ENCODE measurements at places on chromosomes 3 and 15.

DNA sequence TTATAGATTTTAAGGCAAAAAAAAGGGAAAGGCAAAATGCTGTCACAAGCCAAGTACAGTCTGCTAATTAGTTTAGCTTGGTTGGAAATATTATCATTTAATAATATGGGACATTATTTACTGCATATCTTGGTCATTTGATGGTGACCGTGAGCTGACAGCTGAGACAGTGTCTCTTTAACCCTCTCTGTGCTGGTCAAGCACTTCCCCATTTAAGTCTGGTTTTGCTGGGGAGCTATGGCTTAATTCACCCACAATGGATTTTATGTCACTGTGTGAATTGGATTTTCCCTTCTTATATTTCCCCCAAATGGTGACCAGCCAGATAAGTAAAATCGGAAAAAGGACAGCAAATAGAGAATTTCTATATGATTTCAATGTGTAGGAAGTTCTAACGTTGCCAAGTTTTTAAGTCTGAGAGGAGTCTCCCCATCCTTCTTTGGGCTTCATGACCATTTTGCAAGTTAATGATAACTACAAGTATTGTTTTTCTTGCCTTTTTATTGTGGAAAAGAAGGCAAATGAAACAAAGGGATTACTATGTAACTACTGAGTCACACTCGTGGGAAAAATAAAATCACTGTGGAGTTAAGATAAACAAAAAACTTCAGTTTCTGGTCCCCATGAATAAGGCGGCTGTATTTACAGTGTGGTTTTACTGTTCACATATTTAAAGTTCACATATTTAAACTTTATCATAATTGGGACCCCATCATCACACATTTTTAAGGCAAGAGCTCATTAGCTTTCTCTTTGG lies 373.5 kb downstream of the NR2F2 start:
- DNase-seq: no peak

DNA sequence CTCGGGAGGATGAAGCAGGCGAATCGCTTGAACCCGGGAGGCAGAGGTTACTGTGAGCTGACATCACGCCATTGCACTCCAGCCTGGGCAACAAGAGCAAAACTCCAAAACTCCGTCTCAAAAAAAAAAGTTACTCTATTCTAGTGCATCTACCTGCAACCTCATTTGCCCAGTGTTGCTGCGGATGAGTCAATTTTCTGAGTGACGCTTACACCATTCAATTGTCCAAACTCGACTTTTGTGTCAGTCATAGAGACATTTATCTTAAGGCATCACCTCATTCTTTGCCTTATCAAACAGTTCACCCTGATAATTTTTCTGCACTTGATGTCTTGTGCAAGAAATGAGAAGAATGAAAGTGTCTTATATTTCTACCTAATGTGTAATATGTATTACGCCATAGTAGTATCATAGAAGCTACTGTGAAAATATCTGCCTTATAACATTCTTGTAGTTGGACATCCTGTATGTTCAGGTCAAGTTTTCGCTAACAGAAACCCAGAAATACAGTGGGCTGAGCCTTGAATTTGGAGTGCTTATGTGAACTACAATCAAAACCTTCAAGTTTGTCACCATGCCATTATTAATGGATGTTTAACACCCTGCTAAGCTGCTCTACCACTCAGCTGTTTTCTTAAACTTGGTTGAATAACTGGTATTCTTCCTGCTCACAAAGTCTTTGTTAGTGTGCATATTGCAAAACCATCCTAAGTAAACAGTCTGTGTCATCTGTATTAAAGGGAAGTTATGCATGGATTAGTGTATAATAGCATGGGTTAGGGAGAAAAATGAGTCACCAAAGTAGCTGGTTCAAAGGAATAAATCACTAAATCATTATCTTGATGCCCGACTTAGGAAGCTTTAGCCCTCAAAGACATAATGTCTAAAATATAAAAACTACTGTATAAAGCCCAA lies 531.0 kb upstream of the NR2F2 start:
- no peak for DNase-seq

- no peak for DNase-seq
Measured at GRCh38 chr15:66170716-66171115, 82.8 kb downstream of the MEGF11 start.

DNA sequence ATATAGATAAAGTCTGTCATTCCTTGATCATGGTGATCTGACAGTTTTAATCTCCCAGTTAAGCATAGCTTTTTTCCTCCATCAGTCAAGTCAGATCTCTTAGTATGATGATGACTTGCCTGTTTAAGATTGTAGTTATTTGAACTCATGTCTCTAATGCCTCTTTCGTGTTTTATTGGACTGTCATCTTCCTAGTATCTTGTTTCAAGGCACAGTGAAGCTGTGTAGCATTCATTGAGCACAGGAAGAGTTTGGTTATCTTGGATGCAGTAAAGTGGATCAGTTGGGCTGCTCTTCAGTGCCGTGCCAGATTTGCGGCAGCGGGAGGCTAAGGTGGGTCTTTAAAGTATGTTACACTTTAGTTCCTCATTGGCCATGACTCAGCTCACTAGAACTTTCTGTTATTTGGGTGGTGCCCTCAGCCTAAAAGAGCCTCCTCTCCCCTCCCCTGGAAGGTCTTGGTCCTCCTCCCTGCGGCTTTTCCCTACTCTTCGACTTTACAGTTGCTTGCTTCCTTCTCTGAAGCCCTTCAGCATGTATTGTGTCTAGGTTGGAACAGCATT lies 45.7 kb upstream of the SKOR1 start:
- DNase-seq: no peak

GRCh38 chr3:52986938-52987337 lies 58.9 kb downstream of the SFMBT1 start:
- DNase-seq: no peak

DNA sequence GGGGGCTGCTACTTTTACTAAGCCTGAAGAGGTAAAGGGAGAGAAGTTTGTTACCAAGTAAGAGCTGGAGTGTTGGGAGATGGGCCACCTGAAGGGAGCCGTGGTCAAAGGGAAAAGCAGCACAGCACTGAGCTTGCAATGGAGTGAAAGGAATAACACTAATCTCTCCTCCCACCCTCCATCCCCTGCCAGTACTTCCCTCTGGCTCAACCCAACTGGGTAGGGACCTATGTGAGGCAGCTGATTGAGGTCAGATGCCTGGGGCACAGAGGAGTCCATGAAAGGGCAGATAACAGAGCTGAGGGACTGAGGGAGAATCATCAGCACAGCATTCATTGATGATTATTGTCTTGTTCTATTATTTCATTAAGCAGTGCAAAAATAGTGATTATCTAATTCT lies 212.4 kb upstream of the TBC1D5 start:
- DNase-seq: no peak

- no peak for DNase-seq
Measured at GRCh38 chr15:79396850-79397249, 35.3 kb upstream of the MINAR1 start.

- DNase-seq: no peak
Measured at GRCh38 chr15:98063871-98064270, 103.4 kb downstream of the ARRDC4 start.

DNA sequence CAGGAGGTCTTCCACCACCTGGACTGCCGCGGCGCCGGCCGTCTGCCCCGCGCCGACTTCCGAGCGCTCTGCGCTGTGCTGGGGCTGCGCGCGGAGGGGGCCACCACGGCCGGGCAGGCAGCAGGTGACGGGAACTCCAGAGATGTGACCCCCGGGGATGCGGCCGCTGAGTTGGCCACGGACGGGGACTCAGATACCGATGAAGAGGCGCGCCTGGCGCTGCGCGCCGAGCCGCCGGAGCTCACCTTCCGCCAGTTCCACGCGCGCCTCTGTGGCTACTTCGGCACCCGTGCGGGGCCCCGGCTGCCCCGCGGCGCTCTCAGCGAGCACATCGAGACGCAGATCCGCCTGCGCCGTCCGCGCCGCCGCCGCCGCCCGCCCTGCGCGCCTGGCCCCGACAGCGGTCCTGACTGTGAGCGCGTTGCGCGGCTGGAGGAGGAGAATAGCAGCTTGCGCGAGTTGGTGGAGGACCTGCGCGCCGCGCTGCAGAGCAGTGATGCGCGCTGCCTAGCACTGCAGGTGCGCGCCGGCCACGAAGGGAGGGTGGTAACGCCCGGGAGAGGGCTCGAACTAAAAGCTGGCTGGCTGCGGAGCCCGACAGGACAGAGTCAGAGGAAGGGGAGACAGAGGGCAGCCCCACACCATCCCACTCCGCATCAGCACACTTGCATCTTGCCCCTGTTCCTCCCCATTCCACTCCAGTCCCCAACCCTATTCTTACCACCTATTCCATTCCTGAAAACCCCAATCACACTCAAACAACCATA lies 885 bp downstream of the EFCC1 start:
- peak; percentile 55 for DNase-seq

DNA sequence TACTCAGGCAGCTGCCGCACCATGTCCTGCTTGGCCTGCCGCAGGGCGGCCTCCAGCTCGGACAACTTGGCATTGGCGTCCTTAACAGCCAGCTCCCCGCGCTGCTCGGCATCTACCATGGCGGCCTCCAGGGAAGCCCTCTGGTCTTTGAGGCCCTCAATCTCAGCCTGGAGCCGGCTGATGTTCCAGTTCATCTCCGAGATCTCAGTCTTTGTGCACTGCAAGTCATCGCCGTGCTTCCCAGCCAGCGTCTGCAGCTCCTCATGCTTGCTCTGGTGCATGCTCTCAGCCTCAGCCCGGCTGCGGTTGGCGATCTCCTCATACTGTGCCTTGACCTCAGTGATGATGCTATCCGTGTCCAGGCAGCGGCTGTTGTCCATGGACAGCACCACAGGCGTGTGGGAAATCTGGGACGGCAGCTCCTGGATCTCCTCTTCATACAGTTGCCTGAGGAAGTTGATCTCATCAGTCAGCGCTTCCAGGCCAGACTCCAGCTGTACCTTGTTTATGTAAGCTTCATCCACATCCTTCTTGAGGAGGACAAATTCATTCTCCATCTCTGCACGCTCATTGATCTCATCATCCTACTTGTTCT lies 15.5 kb upstream of the PSTPIP1 start:
- no peak for DNase-seq

GRCh38 chr3:5218815-5219214 lies 31.3 kb downstream of the EDEM1 start:
- no peak for DNase-seq

DNA sequence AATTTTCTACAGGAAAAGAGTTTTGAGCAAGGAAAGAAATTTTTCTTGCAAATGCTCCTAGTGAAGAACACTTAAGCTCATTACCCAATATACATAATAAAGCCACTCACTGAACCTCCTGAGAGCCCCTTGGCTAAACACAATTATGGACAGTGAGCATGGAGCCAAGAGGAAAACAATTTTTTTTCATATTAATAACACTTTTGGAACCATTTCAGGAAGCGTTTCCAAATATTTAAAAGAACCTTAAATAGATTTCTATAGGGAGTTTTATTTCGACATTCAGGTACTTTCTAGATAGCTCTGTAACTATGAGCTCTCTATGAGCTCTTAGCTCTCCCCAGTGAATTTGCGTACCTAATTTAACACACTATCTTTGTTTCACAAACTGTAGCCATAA lies 581.1 kb downstream of the ZNF385D start:
- DNase-seq: no peak

- no peak for DNase-seq
Measured at GRCh38 chr15:40239404-40239692, 485 bp downstream of the PAK6 start.

GRCh38 chr3:53320697-53321096 lies 26.6 kb downstream of the DCP1A start:
- no peak for DNase-seq

- no peak for DNase-seq
Measured at GRCh38 chr3:51986010-51986947, 2.9 kb downstream of the ACY1 start.

- no peak for DNase-seq
Measured at GRCh38 chr3:51712963-51713362, 6.1 kb downstream of the GRM2 start.

DNA sequence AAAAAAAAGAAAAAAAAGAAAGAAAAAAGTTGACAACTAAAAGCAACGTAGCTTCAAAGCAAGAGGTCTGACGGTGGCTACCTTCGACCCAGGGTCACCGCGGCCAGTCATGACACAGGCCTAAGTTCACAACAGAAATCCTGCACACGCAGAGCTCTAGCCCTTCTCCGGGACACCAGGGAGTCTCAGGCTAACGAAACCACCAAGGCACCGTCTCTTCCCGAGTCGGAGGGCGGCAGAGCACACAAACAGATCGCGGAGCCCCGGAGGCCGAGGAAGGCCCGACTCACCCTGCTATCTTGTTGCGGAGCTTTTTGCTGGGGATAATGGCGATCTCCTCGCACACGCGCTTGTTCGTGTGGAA lies 584 bp downstream of the RPS17 start:
- peak; percentile 4 for DNase-seq

DNA sequence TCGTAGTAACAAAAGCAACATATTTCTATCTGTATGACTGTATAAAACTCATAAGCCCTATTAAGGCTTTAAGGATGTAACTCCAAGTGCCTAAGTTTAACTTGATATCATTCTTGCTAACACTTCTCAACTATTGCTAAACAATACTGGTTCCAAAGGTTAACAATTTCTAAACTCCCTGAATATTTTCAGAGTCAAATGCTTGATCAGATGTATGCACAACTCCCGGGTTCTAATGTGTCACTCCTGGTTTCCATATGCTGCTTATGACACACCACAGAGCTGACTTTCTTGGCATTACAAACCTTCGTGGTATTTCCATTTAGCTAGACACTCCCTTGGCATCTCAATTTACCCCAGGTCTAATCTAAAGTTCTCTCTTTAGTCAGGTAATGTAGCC lies 26.3 kb downstream of the DZIP1L start:
- DNase-seq: no peak
